Stimulated activated CD4-positive, alpha-beta T cell treated with anti-CD3 and anti-CD28 coated beads, Interleukin-15, amount 100 ng/mL, for 1 hour (primary cell): ENCODE measurements at places on chromosomes 5 and 9.

GRCh38 chr5:180428598-180428997, 65.6 kb upstream of the CNOT6 start:
- no peak for DNase-seq

GRCh38 chr5:149611326-149611725, 30.0 kb downstream of the ARHGEF37 start:
- no peak for DNase-seq

- DNase-seq = no peak
Observed at GRCh38 chr5:176810081-176810597, at the start of gene UNC5A. TSS of gene UNC5A (plus strand) at chr5:176810559. CDS start at chr5:176810751, 192 bp downstream.

DNA sequence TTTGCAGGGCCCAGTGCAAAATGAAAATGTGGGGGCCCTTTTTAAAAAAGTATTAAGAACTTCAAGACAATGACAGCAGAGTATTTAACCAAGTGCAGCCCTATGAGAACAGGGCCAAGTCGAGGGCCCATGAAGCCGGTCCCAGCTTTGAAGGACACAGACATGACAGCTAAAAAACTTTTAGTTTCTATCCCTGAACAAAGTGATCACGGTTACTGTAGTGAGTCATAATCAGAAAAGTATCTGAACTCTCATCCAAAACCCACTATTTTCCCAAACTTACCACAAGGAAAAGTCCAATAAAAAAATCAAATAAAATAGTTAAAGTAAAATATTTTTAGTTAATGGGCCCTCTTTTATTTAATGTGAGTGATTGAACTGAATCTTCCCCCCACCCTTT, 126.0 kb downstream of the MEF2C start:
- no peak for DNase-seq

- peak; percentile 45 for DNase-seq
Observed at GRCh38 chr9:128689820-128690683, 1.0 kb downstream of the SET start.

DNA sequence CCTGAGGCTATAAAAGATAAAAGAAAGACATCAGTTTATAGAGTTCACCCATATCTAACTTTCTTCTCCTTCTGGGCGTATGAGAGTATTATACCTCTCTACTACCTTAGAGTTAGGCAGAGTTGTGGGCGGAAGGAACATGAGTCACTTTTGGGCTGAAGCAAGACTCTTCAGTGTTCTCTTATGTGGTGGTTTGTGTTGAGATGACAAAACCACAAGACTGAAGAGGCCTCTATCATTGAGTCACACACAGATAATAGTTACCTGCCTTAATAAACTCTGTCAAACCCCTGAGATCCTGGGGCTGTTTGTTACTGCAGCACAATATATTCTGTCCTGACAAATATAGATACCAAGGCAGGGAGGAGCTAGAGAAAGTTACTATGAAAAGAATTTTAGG, 184.2 kb downstream of the EFNA5 start:
- DNase-seq = no peak

DNA sequence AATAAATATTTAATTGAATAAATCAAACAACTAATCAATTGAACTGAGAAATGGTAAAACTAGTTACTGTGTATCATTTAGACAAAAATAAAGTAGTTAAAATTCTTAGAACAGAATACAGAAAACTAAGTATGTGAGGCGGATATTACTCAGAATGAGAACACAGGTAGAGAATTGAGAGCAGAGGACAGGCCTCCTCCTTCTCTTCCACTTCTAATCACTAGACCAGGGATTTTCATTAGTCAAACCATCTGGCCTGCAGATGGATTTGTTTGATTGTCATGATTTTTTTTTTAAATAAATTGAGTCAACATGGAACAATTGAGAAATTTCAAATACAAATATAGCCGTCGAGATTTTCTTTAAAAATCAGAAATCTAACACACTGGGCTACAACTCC, 198.6 kb upstream of the HMHB1 start:
- no peak for DNase-seq

- DNase-seq = no peak
Observed at GRCh38 chr5:35194635-35195471, 35.4 kb downstream of the PRLR start.
